ENCODE measurements at places on chromosomes 4 and X.
A peak's percentile ranks its signal among the peaks of the same experiment; 100 is the strongest.

DNA sequence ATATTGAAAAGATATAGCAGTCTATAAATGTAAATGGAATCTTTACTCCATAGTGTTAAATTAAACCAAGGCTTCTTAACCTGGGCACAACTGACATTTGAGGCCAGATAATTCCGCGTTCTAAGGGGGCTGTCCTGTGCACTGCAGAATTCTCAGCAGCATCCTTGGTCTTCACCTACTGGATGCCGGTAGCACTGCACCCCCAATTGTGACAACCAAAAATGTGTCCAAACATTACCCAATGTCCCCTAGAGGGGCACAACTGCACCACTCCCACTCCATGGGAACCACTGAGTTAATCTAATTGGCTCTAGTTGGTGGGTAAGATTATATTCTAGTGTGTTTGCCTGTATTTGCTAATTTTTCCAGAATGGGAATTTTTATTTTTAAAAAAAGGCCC, 16.6 kb downstream of the AP1S2 start:
- no peak for DNase-seq

- DNase-seq: no peak
Observed at GRCh38 chrX:97328853-97329390, 445.2 kb downstream of the RPA4 start.

DNA sequence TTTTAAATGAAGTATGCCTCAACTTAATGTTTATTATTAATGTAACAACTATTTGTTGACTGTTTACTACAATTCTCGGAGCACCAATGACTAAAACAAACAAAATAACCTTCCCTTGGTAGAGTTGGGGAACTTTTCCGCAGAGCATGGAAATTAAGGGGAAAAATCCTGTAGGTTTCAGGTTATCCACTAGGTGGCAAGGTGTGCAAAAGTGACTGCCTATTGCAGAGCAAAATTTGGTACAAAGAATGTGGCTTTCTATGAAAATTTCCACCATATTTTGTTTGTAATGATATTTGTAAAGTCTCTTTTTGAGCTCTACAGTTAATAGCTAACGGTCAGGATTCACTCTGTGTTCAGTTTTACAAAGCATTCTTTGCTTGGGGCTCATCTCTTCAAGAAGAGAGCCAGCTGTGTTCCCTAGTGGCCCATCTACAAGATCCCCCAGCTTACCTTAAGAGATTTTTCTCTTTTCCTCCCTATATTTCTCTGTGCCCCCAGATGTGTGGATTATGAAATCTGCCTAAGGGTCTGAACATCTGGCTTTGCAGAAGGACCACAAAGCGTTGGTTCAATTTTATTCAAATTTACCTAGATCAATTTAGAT, 61.1 kb downstream of the FBXO8 start:
- no peak for DNase-seq

DNA sequence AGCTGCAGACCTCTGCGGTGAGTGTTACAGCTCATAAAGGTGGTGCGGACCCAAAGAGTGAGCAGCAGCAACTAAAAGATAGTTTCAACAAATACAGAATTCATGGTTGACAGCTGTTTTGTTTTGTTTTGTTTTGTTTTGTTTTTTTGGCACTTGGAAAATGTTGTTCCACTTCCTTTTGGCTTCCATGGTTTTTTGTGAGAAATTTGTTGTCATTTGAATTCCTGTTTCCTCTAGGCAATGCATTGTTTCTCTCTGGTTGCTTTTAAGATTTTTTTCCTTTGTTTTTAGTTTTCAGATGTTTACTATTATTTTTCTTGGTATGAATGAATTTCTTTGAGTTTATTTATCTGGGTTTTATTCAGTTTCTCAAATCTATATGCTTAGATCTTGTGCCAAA, 229.4 kb downstream of the MID1IP1 start:
- DNase-seq: no peak

DNA sequence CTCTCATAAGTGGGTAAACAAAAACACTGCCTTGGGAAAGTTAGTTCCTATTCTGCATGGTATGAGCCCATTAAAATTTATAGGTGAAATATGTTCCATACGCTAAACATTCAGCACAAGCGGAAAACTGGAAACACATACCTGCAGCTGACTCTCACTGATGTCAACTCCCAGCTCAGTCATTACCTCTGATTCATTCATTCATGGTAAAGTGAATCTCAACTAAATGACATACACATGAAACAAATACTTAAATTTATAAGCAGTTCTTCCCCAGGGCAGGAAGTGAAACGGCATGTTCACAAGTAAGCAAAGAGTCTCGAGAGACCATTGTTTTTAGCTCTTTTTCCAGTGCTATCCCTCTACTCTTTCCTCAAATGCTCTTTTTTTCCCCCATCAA, 1.6 kb downstream of the SLC10A6 start:
- DNase-seq: no peak

- DNase-seq: no peak
Observed at GRCh38 chrX:69153060-69153730, 12.1 kb downstream of the PJA1 start.

DNA sequence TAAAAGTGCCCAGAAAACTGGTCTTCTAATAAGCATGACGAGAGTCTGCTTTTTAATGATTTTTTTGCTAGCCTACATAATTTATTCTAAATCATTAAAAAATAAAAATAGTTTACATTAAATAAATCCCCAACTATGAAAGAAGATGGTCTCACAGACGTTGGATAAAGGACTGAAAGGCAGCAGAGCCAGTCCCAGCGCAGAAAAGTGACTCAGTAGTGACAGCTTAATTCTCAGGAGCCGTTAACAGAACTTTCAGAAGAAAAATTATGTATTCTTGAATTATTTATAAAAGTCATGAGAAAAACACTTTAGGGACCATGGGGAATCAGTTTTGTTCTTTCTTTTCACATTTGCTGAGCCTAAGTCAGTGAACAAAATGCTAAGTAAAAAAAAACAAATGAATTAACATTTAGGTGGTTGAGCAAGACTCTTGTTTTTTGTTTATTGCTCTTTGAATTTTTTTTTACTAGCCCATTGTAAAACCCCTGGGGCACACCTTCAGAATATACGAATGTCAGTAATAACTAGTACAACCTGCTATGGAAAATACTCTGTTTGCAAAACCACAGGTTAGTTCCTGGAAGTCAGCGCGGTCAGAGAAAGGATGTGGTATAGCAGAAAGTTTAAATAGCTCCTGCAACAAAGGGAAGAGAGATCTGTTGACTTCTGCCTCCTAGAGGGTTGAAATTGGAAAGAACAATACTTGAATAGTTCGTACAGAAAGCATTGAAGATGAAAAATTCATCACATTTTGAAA, 50.4 kb upstream of the CCDC160 start:
- no peak for DNase-seq

- peak; percentile 43 for DNase-seq
Observed at GRCh38 chr4:72505314-72505744, 63.7 kb downstream of the ADAMTS3 start.

DNA sequence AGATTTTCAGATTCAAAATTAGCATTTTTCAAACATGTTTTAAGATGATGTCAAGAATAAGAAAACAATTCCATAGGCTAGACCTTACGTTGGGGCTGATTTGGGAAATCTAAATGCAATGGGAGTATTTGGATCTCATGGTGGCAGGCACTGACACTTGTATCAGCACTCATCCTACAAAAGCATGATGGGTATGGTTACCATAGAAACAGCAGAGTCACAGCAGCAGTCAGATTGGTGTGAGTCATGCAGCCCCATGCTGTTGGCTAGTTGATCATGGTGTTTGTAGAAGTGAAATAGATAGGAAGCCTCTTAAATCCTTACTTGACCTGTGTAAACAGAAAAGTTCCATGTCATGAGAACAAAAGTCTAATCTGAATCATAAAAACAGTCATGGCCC, 1637.3 kb upstream of the PABPC4L start:
- DNase-seq: peak; percentile 27

DNA sequence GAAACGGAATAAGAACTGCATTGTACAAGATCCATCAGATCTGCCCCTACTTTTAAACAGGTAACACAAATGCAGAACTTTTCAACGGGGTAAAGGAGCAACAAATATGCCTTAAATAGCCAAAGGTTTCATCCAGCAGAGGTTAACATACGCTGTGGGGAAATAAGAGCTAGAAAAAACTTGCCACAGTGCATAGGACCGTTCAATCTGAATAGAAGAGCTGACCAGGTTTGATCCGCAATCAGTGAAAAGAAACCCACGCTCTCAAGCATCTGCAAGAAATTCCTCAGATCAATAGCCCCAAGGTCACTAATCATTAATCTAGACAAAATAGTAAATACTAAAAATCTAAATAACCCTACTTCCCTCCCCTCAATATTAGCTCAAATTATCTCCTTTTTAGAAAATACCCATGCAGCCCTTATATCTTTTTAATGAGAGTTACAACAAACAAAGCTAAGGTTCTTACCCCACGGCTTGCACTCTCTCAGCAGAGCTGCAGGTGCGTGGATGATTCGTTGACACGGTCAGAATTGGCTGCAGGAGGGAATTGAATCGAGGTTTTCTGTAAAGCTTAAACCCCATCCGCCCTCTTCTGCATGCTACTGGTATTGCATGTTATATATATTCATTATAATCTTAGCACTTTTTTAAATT, at the start of gene TLR10:
Gene TLR10, minus strand, starts transcription at position 539 of the 657 bp plus-strand sequence. CDS start 7,400 bp downstream, outside the sequence.
- DNase-seq: peak; percentile 61

GRCh38 chr4:67546004-67546356, 677 bp upstream of the CENPC start:
- DNase-seq: peak; percentile 17

DNA sequence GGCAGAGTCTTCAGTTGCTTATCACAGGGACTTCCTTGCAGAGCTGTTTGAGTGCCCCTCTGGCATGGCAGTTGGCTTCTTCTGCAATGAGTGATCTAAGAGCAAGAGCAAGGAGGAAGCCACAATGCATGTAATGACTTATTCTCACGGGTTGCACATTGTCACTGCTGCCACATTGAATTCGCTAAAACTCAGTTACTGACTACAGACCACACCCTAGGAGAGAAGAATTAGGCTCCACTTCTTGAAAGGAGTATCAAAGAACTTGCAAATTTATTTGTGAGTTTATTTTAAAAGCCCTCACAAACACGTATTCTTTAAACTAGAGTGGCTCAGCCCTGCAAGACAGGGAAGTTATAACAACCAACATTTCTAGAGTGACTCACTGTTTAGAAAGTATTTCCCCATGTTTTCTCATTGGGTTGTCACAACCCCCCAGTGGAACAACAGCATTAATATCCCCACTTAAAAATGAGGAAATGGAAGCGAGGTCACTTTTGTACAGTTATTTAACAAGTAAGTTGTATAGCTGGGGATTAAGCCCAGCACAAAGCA, 32.4 kb upstream of the RBPJ start:
- no peak for DNase-seq

- DNase-seq: no peak
Observed at GRCh38 chr4:77651820-77652219, 46.2 kb downstream of the CXCL13 start.

DNA sequence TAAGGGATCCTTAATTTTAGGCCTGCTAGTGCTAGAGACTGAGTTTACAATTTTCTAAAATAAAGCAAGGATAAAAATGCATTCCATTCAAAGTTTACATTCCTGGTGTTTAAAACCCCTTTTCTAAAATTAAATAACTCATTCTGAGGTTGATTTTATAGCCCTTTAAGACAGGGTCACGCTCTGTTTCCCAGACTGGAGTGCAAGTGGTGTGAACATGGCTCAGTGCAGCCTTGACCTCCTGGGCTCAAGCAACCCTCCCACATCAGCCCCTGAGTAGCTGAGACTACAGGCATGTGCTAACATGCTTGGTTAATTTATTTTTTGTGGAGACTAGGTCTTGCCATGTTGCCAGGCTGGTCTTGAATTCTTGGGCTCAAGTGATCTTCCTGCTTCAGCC, 6.8 kb upstream of the CDKL2 start:
- DNase-seq: no peak

- no peak for DNase-seq
Observed at GRCh38 chrX:136031626-136032025, 46.4 kb downstream of the SLC9A6 start.

- peak; percentile 19 for DNase-seq
Observed at GRCh38 chr4:54547299-54548097, 110.3 kb upstream of the KIT start.

DNA sequence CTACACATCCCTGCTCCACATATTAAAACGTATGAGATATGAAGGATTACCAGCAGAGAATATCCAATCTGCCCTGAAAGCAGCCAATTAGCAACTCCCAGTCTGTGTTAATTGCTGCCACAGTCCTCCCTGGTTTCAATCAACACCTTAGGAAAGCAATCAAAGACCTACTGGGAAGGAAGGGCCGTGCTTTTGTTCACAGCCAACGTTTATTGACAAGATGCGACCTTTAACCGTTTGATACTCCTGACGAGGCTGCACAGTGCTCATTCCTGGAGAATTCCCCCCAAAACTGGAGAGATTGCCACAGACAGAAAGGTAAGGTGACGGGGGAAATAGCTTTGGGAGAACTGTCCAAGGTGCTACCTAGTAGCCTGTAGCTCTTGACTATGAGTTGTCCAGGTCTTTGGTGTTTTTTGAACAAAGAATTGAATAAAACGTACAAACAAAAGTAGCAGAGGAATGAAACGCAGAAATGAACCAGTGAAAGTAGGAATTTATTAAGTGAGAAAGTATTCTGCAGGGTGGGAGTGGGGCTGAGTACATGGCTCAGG, 596.5 kb downstream of the NLGN4X start:
- no peak for DNase-seq

- no peak for DNase-seq
Observed at GRCh38 chr4:103100691-103101090, 1.1 kb upstream of the BDH2 start.

DNA sequence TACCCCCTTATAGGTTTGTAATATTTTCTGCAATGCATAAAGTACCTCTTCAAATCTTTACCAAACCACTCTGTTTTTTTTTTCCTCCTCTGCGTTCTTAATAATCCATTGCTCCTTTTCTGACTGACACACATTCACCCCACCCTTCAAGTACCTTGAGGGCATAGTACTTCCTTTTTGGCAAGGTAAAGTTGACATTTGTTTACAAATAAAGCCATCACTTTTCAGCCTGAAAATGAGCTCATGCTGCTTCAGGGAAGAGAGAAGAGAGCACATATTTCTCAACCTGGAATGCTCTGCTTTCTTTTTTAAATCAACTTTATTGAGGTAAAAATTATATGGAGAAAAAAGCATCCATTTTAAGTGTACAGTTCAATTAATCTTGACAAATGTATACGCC, 113.9 kb downstream of the AGTR2 start:
- DNase-seq: no peak

DNA sequence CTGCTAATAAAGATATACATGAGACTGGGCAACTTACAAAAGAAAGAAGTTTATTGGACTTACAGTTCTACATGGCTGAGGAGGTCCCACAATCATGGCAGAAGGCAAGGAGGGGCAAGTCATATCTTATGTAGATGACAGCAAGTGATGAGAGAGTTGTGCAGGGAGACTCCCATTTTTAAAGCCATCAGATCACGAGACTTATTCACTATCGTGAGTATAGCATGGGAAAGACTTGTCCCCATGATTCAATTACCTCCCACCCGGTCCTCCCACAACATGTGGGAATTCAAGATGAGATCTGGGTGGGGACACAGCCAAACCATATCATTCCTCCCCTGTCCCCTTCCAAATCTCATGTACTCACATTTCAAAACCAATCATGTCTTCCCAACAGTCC, 50.9 kb upstream of the GRID2 start:
- DNase-seq: no peak

GRCh38 chrX:65674204-65674893, 6.9 kb downstream of the MSN start:
- DNase-seq: no peak

- DNase-seq: no peak
Observed at GRCh38 chrX:19599253-19599652, 83.9 kb upstream of the MAP3K15 start.

All from COR-L47 (cell line).